Forelimb muscle (tissue), 1 donor: ENCODE measurements at places on chromosomes 3 and 15. TPM values are rescaled to one million over a fixed set of nuclear protein-coding genes. Genes with fewer than 3 reads are reported as not detected.

The BDH1 gene
- polyA plus RNA-seq = 4.1 TPM

The XYLB gene
- polyA plus RNA-seq = 2.9 TPM

The PCOLCE2 gene
- 1.2 TPM for polyA plus RNA-seq

The SLC6A11 gene
- polyA plus RNA-seq = 0.10 TPM

The MCF2L2 gene
- polyA plus RNA-seq = 0.25 TPM

The USP13 gene
- 48.8 TPM for polyA plus RNA-seq

DNA sequence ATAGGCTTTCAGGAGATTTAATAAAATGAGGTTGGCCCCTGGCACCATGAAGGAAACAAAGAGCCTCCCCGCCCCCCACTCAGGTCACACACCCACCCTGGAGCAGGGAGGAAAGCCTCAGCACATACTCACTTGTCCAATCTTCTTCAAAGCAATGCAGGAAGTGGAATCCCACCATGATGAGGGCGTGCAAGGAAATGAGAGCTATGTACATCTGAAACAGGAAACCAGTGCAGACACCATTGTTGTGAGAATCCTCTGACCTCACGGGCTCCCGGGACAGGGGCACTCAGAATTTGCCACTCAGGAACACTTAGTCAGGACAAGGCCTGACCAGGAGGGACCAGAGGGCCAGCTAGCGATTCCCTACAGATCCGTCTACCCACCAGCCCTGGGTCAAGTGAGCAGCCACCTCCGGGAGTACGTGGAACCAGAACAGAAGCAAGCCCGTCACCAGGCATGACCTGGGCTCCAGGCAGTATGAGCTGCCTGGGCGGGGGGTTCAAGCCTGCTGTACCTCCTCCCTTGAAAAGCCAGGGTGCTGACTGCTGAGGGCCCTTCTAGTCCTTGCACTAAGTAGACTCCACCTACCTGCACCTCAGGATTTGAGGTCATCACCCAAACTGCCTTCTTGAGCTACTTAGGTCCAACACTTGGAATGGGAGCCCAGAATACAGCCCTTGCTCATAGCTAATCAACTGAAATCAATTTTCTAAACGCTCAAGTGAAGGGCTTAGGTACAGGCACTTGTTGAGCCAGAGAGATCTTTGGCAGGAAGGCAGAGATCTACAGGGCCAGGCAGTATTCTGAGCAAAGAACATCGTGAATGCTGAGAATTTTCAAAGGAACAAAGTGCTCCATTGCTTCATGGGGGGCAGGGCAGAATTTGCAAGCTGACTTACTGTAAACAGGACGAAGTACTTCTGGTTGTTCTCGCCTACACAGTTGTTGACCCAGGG, 42.7 kb downstream of the ZDHHC3 start:
- no peak for DNase-seq

GRCh38 chr3:45567730-45568172, 26.8 kb upstream of the LIMD1 start:
- no peak for DNase-seq

GRCh38 chr15:27028858-27029477, 58.0 kb downstream of the GABRG3 start:
- DNase-seq = no peak

DNA sequence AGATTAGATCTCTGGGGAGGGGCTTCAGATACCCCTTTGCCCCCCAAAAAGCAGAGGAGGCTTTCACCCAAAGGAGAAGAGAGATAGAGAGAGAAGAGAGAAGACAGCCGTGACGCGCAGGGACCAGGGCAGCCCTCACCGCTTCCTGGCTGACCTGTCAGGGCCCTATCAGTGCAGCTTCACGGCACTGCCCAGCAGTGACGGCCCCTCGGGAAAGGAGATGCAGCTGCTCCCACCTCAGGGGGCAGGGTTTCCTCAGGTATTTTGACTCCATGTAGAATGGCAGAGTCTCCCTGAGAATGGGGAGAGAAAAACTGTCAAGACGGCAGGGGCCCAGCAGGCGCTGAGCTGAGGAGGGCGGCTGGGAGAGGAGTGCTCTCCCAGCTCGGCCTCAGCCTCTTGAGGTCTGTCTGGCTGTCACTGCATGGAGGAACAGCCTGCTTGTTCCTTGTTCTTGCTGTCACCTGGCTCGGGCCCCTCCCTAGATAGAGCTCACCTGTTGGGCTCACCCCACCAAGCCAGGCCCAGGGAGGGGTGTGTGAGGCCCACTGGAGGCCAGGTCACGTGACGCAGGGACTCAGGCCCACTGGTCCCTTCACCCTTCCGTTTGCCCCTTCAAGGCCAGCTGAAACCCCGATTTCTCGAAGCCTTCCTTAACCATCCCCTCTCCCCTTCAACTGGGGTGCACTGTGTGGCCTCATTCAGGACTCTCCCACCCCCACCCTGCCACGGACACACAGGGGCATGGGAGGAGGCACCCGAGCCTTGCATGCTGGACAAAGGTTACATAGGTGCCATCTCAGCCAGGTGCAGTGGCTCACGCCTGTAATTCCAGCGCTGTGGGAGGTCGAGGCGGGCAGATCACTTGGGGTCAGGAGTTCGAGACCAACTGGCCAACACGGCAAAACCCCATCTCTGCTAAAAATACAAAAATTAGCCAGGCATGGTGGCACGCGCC, 28.2 kb downstream of the LOXL1 start:
- no peak for DNase-seq

DNA sequence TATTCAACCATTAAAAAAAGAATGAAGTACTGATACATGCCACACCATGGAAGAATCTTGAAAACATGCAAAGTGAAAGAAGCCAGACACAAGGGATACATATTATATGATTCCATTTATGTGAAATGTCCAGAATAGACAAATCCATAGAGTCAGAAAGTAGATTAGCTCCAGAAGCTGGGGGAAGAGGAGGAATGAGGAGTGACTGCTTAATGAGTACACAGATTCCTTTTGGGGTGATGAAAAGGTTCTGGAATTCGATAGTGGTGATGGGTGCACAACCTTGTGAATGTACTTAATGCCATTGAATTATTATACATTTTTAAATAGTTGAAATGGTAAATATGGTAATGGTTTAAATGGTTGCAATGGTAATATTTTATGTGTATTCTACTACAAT, 90.6 kb upstream of the SPATA12 start:
- no peak for DNase-seq

DNA sequence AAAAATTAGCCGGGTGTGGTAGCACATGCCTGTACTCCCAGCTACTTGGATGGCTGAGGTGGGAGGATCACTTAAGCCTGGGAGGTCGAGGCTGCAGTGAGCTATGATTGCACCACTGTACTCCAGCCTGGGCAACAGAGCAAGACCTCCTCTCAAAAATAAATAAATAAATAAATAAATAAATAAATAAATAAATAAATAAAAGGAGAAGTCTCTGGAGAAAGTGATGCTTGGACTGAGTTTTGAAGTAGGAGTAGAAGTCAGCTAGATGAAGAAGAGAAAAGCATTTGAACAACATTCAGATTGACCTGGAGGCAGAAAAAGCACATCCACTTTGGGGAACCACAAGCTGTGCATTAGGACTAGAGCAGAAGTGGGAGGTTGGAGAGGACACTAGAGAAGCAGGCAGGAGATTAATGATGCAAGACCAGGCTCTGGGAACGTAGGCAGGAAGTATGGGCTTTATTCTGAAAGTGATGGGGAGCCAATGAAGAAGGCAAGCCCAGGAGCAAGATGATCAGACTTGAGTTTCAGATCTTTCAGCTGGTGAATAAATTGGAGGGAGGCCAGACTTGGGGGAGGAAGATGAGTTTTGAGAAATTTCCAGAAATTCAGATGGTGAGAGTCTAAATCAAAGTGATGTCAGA, 48.7 kb downstream of the KLHL6 start:
- DNase-seq = no peak
